SJSA1 (cell line): ENCODE measurements at places on chromosomes 2 and 18. TPM values are rescaled to one million over a fixed set of nuclear protein-coding genes. Genes with fewer than 3 reads are reported as not detected.
A peak's percentile ranks its signal among the peaks of the same experiment; 100 is the strongest.

GRCh38 chr2:119544939-119545475 lies 758 bp downstream of the CFAP221 start:
- DNase-seq, result no peak

DNA sequence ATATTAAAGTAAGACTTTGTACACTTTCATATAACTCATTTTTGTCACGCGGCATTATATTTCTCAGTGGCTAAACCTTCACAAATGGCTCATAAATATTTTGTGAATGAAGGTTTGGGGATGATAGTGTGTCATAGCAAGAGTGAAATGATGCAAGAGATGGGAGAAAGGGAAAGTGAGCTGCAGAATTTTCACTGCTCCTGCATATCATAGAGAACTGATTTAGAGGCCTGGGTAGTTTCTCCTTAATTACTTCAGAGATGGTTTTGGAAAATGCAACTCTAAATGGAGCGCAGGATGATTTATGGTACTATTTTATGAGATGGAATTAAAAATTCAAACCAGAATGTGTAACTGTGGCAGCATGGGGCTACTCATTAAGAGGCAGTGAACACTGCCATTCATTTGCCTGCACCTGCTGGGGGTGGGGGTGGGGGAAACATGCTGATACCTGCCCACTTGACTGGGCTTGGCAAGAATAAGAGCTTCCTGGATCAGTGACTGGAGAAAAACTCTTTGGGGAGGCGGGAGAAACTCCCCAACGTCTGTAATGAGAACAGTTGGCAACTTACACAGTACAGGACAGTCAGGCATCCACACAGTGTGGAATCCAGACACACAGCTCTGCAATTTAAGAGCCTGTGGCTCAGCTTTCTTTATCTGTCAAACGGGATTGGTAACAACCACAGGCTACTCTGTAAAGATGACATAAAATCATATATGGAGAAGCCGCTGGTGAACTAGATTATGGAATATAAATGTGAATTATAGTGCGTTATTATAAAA lies 941.9 kb downstream of the SLC4A3 start:
- DNase-seq, result no peak

DNA sequence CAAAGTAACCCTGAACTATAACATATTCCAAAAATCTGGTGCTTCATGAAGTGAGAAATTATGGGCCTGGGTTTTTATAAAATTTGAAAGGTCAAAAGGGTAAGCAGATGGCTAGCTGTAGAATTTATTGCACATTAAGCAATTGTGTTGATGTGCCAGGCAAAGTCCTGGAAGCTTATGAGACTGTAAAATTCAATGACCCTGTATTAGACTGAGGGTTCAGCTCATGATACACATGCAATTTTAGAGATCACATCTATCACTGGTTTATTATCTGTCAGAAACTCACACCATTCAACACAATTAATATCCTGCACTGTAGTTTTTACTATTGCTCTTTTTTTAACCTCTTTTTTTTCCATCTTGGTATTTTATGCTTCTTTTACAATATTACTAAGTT lies 1162.6 kb upstream of the SLC39A10 start:
- DNase-seq, result no peak

DNA sequence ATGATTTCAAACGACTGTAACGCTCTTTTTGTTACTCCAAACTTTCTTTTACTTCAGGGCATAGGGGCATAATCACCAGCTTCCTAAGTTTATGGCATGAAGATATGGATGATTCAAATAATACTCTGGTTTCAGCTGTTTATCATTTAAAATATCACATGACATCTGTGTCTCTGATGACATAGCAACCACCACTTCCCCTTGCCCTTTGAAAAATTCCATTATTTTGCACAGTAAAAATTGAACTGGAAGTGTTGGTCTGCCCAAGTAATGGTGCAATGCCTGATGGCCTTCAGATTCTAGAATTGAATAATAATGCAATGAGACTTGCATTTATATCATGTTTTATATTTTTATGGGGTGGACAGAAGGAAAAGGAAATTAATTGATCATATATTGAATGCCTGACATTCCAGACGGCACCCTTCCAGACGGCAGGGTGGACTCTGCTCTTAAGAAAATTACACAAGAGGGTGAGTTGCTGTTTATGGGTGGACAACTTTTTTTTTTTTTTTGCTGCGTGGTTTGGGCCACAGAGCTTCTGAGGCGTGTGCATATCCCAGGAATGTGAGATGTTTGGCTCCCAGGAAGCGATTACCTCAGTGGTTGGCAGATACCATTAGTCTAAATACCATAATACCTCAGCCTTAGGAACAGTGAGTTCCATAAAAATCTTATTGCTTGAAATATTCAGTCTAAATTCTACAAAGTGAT lies 101.7 kb upstream of the ZNF521 start:
- DNase-seq, result no peak

GRCh38 chr2:112661656-112662305 lies 16.0 kb downstream of the SLC20A1 start:
- no peak for DNase-seq

DNA sequence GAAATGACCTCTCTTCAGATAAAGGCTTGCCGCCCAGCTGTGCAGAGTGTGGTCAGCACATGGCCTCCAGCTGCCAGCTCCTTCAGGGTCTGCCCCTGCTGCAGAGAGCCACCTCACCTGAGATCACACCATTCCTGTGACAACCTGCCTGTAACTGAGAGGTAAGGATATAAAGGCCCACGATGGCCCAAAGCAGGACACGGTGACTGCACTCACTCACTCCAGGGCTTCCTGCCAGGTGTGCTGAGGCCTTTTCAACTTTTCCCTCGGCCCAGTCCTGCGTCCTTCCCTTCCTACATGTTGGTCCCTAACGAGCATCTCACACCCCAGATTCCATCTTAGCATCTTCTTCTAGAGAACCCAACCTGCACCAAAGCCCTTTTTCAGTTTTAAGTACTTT lies 36.2 kb downstream of the ANKRD44 start:
- no peak for DNase-seq

DNA sequence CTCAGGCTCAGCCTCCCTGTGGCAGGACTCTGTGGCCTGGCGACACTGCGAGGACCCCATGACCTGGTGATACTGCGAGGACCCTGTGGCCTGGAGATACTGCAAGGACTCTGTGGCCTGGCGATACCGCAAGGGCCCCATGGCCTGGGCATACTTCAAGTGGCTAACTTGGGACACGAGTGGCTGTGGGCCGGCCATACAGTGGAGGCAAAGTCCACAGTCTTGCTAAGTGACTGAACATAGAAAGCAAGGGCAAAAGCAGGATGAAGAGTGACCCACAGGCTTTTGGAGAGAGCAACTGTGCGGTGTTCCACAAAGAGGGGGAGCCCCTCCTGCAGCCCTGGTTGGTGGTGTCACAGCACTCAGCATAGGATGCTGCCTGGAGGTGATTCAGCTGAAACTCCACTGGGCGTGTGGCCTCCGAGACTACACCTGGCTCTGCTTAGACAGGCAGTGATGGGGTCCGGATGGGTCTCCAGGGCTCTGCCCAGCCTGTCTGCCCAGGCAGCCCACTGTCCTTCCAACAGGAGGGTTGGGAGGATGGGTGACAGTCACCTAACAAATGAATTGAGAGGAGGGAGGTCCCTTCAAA lies 691.0 kb upstream of the HS6ST1 start:
- DNase-seq, result no peak

- peak; percentile 81 for DNase-seq
Observed at GRCh38 chr2:179268277-179268925, 3.8 kb upstream of the SESTD1 start.

DNA sequence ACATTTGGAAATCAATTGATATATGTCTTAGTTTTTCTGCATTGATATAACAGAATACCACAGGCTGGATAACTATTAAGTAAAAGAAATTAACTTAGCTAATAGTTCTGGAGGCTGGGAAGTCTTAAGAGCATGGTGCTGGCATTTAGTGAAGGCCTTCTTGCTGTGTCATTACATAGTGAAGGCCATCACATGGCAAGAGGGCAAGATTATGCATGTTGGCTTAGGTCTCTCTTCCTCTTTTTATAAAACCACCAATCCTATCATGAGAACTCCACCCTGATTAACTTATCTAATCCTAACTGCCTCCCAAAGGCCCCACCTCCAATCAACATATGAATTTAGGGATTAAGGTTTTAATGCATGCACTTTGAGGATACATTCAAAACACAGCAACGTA lies 225.5 kb upstream of the VRK2 start:
- no peak for DNase-seq

DNA sequence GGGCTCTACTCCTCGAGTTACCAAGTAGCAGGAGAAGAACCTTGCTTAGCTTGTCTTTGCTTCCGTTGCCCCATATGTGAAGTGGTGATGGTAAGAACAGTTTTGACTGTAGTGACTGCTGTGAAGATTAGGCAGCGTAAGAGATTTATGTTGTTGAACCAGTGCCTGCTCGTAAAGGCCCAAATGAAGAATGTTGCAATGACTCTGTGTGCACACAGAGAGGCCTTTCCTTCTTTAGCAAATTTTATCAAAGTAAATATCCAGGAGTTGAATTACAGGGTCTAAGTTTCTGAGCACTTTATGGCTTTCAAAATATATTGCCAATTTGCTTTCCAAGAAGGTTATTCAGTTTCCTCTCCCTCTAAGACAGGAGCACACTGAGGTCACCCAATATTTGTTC lies 14.5 kb downstream of the NTSR2 start:
- no peak for DNase-seq

DNA sequence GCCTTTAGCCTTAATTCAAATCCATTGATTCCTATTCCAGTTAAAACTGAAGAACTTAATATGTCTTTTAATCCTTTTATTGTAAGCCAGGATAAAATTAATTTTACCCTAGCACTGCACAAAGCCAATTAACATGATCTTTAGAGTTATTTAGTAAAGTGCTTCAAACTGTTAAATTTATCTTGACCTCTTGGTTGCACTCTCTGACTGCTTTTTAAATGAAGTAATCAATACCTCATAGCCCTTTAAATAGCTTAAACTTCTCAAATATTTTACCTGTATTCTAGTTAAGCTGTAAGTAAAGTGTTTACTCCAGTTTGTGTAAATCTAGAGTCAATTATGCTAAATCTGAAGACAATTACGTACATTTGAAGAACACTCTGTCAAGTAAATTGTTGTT lies 221.0 kb downstream of the WDR7 start:
- DNase-seq, result no peak

DNA sequence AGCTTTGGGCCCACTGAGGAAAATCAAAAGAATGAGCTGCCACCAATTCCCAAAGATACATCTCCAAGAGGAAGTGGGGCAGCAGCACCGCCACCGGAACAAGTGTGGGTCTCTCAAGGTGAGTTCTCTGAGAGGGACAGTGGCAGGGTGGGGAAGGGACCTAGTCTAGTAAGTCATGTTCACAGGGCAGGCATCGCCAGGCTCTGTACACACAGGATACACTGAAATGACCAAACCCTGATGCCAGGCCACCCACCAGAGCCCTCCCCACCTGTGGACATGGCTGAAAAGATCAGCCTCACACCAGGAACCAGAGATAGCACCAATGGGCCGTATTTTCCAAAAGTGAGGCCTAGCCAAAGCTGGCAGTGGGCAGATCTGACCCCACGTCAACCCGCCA lies 108.2 kb upstream of the SMAD2 start:
- DNase-seq, result no peak

DNA sequence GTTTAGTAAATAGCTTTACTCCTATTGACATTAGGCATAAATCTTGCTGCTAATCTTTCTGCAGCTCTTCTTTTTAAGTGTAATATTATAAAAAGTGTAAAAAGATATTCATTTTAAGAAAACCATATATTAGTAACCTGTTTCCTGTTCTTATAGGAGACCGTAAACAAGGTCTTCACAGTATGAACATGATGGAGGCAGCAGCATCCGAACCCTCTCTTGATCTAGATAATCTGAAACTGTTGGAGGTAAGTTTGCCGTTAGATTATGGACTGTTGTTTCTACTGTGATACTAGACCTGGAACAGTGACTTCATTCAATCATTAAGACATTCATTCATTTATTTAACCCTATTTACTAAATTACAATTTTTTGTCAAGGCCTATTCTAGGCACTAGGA lies 120.0 kb upstream of the FAM117B start:
- DNase-seq, result no peak

DNA sequence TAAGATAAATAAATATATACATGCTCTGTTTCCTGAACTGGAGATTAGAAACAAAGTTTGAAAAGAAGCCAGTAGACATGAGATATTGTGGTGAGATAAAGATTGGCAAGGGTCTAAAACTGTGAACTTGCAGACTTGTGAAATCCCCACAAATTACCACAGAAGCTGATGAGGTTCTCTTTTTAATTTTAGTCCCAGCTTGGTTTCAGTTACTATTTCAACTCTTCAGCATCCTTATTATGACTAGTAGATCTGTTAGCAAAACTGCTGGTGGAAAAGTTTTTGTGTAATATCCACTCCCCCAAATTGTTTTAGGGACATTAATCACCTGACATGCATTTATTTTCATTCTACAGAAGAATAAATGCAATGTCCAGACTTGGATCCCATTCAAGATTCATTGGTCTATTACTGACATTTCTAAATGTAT lies 20.8 kb downstream of the RASGRP3 start:
- no peak for DNase-seq

- no peak for DNase-seq
Observed at GRCh38 chr18:26506012-26506411, 42.3 kb downstream of the KCTD1 start.

- no peak for DNase-seq
Observed at GRCh38 chr2:152861349-152861942, 143.0 kb downstream of the ARL6IP6 start.

DNA sequence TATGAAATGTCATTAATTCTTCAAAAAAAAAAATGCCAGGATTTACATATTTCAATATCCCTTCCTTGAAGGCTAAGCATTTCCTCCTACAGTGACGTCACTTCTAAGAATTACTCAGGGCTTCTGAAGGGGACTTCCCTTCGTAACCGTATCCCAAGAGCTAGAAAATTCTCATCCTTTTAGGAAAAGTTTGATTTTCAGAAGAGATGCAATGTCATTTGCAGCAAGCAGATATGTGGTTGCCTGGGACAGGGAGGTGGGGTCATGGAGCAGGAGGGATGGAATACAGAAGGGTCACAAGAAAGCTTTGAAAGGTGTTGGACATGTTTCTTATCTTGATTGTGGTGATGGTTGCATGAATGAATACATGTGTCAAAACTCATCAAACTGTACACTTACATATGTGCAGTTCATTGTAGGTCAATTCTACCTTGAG lies 97.0 kb upstream of the ATL2 start:
- no peak for DNase-seq

The CFAP221 gene
- not detected in 2 replicates for total RNA-seq

The AGPS gene
- total RNA-seq, result 112 and 124 TPM in 2 replicates

The IL1RN gene
- not detected in 2 replicates for total RNA-seq

The PRKAG3 gene
- total RNA-seq, result not detected in 2 replicates

The COBLL1 gene
- 8.4 and 10.6 TPM in 2 replicates for total RNA-seq
